ENCODE measurements at places on chromosomes 3 and 15.

DNA sequence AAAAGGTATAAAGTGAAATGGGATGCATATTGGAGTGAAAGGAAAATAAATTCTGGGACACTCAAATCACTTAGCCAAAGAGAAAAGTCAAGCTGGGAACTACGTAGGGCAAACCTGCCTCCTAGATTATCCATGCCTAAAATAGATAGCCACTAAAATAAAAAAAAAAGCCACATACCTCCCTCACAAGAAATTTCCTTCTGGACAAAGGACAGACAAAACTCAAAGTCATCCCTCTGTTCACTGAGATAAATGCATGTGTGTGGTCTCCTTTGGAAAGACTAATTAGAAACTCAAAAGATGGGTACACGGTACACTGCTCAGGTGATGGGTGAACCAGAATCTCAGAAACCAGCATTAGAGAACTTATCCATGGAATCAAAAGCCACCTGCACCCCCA, 65.2 kb upstream of the MME start:
- no peak for DNase-seq

DNA sequence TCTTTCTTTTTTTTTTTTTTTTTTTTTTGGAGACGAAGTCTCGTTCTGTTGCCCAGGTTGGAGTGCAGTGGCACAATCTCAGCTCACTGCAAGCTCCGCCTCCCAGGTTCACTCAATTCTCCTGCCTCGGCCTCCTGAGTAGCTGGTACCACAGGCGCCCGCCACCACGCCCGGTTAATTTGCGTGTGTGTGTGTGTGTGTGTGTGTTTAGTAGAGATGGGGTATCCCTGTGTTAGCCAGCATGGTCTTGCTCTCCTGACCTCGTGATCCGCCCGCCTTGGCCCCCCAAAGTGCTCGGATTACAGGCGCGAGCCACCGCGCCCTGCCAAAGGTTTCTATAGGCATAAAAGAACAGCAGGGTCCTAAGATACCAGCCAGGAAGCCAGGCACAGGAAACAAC, 261.0 kb upstream of the CCDC54 start:
- no peak for DNase-seq

DNA sequence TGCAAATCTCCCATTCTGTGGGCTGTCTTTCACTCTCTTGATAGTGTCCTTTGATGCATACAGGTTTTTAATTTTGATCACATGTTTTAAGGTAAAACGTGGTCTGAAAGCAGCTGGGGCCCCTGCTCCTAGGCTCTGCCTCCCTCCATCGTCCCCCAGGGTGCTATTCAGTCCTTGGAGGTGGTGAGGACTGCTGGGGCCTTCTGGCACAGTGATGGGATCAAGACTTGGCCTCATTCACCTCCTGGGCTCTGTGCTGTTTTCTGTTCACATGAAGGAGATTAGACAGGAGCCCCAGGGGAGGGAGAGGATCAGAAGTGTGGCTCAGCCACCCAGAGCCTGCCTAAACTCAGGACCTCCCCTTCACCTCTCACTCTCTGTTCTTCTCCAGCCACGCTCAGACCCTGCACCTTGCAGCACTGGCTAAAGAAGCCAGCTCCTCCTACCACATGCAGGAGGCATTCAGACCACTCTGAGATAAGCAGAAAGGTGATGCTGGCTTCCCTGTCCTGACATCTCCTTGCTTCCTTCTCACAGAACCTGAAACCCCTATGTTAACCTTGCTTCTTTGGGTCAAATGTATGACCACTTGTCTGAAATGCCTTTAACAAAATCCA, 43.9 kb downstream of the PAQR5 start:
- no peak for DNase-seq

DNA sequence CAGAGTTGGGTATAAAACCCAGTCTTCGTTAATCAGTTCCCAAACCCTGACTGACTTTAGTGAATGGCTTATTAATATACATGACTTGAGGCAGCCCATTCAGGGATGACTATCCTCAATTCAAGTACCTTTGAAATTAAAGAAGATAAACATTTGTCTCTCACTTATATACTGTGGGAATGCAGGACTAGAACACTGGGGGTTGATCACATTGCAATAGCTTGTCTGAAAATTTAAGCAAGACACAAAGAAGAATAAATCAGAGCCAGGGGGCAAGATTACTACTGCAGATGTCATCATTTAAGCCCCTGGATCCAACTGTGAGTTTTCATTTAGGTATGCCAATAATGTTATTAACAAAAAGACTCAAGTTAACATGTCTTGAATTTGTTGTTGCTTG, 647.7 kb downstream of the ZPLD1 start:
- no peak for DNase-seq

GRCh38 chr3:21599890-21600289, 151.1 kb downstream of the ZNF385D start:
- no peak for DNase-seq

DNA sequence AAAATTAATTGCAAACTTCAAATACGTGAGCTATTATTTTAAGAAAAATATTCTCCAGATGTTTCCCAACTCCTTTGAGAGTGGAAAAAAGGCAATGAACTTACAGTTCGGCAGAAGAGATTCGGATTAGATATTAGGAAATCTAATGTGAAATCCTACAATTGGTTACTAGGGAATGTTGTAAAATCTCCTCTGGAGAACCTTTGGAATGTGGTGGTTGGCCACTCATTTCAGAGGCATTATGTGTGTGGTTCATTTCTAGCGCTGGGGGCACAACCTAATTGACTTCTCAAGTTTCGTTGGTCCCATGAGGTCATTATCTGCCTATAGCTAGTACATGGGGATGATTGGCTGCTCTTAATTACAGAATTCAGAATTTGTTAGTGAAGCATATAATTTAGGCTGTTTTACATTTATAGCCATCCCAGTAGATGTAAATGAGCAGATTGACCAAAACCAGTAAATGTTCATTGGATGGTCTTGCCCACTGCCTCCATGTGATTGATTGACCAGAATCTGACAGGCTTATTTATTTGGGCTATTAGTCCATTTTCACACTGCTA, 34.6 kb upstream of the CMSS1 start:
- DNase-seq: no peak

DNA sequence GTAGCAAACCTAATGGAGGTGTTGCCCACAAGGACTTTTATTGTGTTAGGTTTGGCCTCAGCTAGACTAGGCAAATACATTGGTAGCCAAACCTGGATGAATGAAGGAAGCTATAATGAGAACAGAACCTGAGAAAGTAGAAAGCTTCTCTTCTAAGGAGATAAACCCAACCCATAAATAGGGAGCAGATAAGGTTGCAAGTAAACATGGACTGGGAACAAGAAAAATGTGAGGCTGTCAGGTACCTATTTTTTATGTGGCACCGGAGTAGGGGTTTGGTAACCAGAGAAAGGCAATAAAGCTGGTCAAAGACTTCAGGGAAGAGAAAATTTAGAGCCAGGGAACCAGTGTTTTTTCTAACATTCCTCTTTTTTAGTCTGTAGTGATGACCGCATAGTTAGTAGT, 25.0 kb downstream of the ZNF654 start:
- no peak for DNase-seq

GRCh38 chr3:114510201-114510600, 216.4 kb downstream of the TIGIT start:
- no peak for DNase-seq

DNA sequence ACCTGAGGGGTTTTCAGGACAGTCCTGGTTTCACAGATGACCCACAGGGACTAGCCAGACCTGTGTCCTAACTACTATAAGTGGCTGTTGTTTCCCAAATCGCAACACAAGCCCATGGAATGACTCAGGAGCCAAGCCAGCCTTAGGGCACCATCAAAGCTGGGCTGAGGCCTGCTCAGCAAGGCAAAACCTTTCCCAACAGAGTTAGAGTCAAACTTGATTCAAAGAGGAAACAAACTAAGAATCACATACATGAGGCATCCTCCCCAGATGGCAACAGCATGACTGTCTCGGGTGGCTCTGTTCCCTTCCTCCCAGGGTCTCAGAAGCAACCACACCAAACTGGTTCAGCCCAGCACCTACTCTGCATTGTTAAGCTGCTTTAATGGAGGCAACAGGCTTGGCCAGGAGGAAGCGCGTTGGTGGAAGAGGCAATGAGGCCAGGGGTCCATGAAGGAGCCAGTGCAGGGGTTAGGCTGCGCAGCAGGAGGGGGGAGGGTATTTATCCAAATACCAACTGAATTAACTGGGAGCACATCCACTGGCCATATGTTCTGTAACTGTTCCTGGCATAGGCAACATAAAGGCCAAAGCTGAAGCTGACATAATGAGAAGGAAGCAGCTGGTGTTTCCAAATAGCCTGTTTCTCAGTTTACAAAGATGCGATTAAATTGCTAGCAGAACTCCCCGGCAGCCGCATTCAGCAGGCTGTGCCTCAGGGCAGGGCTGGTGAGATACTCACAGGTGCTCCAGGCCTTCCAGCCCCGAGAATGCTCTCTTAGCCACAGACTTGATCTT, 102.4 kb downstream of the LRIG1 start:
- no peak for DNase-seq

- DNase-seq: no peak
These were observed 233.4 kb upstream of the LRTM1 start for GRCh38 chr3:55161231-55161630.

DNA sequence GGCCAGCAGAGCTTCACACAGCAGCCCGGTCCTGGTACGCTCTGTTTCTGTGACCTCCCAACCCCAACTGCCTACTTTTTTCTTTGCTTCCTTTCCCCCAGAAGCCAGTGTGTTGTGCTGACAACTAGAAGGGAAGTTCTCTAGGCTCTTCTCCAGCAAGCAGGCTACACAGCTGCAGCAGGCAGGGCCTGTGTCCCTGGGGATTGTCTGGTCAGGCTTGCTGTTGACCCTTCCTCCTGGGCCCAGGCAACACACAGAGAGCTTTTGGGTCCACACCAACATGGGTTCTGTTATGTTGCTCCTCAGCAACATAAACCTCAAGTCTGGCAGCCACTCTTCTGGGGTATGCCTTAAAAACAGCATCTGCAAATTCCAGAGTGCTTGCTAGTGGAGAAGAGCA, 36.2 kb upstream of the TSPAN3 start:
- no peak for DNase-seq

- DNase-seq: no peak
These were observed 100.8 kb upstream of the ALDH1A3 start for GRCh38 chr15:100778831-100779288.

DNA sequence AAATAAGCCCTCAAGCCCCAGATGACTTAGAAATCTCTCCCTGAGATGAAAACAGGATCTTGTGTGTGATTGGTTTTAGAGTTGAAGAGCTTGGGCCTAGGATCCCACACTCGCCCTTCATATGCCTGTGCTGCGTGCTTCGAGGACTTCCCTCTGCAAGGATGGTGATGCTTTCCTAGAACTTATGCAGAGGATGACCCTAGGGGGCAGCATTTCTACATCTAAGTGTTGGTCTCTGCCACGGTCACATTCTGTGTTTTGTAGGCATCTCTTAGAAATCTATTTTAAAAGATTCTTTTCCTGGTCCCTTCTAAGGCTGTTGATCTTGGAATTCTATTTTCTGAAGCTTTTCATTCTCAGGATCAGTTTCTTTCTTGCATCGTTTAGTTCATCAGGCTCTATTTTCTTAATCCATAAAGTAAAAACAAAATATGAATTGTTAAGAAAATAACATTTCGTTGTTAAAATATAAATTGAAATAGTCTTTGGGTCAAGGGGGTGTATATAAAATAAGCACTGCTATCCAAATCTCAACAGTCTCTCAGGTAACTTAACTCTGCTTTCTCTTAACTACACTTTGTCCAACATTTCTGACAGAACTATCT, 45.7 kb downstream of the WDR76 start:
- no peak for DNase-seq

DNA sequence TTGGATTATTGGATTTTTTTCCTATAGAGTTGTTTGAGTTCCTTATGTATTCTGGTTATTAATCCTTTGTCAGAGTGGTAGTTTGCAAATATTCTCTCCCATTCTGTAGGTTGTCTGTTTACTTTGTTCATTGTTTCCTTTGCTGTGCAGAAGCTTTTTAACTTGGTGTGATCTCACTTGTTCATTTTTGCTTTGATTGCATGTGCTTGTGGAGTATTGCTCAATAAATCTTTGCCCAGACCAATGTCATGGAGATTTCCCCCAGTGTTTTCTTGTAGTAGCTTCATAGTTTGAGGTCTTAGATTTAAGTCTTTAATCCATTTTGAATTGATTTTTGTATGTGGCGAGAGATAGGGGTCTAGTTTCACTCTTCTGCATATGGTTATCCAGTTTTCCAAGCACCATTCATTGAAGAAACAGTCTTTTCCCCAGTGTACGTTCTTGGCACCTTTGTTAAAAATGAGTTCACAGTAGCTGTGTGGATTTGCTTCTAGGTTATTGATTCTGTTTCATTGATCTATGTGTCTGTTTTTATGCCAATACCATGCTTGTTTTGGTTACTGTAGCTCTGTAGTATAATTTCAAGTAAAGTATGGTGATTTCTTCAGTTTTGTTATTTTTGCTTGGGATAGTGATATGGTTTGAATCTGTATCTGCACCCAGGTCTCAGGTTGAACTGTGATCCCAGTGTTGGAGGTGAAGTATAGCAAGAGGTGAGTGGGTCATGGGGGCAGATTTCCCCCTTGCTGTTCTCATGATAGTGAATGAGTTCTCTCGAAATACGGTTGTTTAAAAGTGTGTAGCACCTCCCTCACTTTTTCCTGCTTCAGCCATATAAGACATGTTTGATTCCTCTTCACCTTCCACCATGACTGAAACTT, 46.1 kb upstream of the TNFSF10 start:
- no peak for DNase-seq

GRCh38 chr3:155872904-155873646, 2.6 kb downstream of the GMPS start:
- no peak for DNase-seq

DNA sequence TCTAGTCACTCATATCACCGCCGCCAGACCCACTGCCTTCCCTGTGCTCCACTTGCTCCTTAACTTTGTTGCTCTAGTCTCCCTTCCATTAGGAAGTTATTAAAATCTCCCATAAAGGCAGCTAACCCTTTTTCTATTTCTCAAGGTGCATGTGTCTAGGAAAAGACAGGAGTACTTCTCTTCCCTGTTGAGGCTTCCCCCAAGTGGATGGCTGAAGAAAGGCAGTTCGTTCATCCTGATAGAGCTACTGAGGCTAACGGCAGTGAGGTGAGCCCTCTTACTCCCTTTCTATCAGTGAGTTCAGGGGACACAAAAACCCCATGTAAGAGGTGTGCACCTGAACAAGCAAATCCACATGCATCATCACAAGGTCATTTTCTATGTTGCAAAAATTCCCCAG, 397.8 kb downstream of the IGSF11 start:
- no peak for DNase-seq

Data from effector memory CD8-positive, alpha-beta T cell (primary cell).